NCI-H524 (cell line): ENCODE measurements at places on chromosomes 2 and 18.

DNA sequence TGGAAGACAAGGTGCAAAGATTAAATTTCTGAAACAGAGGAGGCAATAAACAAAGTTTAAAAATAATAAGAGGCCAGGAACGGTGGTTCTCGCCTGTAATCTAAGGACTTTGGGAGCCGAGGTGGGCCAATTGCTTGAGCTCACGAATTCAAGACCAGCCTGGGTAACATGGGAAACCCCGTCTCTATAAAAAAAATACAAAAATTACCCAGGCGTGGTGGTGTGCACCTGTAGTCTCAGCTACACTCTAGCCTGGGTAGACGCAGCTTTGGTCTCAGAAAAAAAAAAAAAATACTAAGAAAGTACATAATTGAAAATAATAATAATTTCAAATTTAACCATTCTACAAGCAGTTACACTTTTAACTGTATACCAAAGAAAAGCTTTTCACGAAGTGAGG is 744.6 kb upstream of the POU3F3 start:
- no peak for DNase-seq

GRCh38 chr2:63899639-63900038 is 57.9 kb downstream of the UGP2 start:
- no peak for DNase-seq

- no peak for DNase-seq
Observed at GRCh38 chr18:54240629-54241107, 16.2 kb upstream of the MBD2 start.

- DNase-seq, result no peak
Observed at GRCh38 chr18:38077229-38077628, 511.6 kb upstream of the CELF4 start.

GRCh38 chr2:168593713-168594112 is 137.6 kb downstream of the CERS6 start:
- DNase-seq, result no peak

GRCh38 chr2:61499060-61499459 is 28.2 kb upstream of the USP34 start:
- DNase-seq, result no peak

DNA sequence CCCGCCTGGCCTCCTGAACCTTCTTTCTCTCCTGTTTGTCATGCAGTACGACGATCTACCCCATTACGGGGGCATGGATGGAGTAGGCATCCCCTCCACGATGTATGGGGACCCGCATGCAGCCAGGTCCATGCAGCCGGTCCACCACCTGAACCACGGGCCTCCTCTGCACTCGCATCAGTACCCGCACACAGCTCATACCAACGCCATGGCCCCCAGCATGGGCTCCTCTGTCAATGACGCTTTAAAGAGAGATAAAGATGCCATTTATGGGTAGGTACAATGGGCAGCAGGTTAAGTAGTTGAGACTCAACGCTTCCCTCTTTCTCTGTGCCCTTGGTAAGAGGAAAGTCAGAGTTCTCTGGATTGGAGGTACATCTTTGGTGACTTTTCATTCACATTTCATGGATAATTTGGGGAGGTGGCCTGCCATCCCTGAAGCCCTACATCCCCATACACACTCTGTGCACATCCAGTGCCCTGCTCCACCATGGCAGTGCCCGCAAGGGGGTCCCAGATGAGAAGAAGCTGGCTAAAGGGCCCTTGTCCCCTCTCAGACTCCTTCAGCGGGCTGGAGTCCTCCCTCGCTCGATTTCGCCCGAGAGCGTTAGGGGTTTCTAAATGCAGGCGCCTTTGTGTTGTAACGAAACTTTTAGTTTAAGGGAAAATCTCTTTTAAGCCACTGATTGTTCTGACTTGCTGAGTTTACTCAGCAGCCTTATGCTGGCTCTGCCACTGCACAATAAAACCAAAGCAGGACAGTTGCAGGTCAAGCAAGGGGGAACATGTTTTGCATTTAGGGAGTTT is 3.0 kb downstream of the MEIS1 start:
- no peak for DNase-seq

- DNase-seq, result no peak
Observed at GRCh38 chr2:31028417-31028816, 109.8 kb downstream of the GALNT14 start.

DNA sequence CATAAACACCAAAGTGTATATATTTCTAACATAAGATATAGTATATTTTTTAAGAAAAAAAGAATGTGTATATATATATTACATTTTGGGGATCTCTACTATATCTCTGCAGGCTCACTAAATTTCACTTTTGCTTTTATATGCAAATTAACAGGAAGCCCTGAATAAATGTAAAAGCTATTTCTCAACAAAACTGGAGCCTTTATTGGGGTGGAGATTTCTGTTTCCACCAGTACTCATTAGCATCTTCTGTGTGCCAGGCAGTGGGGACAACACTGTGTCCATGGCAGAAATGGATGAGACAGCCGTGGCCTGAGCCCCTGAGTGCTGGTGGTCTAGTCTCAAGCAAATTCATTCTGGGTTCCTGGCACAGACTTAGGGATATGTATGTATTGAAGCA is 41.3 kb downstream of the C18orf63 start:
- DNase-seq, result no peak

GRCh38 chr2:212897296-212897695 is 254.1 kb downstream of the IKZF2 start:
- DNase-seq, result peak; percentile 16
